ENCODE measurements at places on chromosomes 6 and 20.

DNA sequence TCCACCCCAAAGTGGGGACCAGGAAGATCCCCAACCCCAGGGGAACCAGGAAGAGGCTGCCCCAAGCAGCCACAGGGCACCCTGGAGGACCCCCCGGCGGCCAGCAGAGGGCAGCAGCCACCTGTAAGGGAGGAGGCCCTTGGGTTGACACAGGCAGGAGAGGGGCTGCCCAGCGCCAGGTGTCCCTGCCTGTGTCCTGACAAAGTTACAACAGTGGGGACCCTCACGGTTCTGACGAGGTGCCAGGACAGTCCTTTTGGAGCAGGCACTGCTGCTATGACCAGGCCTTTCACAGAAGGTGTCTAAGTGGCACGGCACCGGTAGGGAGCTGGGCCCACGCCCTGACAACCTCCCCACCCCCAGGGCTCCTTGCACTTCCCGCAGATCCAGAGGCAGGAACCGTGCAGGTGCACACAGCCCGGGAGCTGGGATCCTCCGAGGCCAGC lies 176.7 kb downstream of the BMP7 start:
- DNase-seq, result peak; percentile 25

GRCh38 chr6:118101831-118102345 lies 194.8 kb downstream of the SLC35F1 start:
- DNase-seq, result no peak

DNA sequence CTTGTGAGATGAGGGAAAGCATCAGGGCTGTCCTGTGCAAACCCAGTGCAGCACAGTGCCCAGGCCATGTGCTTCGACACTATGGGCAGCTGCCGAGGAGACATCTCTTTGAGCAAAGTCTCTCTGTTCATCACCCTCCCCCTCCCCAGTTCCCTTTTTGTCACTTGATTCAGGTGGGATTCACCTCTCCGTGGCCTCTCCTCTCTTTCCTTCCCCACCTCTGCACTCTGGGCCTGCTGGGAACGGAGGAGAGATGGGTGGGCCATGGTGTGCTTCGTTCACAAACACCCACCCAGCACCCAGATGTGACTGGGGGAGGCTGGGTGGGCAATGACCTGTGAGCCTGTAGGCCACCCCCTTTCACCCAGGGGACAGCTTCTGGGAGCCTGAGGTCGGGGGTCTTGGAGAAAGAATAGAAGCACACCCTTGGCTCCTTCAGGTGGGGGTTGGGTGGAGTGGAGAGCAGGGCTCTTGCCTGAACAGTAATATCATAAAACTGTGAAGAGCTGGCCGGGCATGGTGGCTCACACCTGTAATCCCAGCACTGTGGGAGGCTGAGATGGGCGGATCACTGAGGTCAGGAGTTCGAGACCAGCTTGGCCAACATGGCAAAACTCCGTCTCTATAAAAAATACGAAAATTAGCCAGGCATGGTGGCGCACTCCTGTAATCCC lies 33.5 kb upstream of the DLGAP4 start:
- no peak for DNase-seq

DNA sequence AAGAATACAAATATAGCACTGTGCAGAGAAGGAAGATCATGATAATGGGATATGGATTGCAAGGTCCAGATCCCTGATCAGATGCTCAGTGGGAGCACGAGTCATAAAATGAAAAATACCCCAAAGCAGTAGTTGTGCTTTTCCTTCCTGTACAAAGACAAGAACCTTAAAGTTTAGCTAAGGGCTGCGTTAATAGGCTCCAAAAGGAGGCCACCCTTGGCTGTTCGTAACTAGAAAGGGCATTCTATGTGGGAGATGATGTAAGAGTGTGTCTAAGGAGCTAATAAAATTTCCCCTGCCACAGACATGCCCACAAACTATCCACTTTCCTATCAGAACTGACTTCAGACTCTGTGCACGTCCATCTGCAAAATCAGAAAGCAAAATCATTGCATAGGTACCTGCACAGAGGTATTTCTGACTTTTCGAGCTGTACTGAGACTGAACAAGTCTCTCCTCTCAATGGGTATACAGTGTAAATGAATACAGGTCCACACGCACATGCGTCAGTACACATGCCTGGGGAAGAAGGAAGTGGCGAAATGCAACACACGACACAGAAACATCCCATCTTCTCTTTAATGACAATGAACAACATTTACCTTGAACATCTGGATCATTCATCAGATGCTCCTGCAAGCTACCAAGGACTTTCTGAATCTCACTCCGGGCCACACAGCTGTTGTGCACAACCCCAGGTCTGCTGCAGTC lies 16.9 kb upstream of the ANKRD60 start:
- DNase-seq, result no peak

- DNase-seq, result no peak
Measured at GRCh38 chr6:90918361-90918760, 331.5 kb upstream of the MAP3K7 start.

- DNase-seq, result no peak
Measured at GRCh38 chr6:85920782-85921181, 278.1 kb upstream of the SYNCRIP start.

DNA sequence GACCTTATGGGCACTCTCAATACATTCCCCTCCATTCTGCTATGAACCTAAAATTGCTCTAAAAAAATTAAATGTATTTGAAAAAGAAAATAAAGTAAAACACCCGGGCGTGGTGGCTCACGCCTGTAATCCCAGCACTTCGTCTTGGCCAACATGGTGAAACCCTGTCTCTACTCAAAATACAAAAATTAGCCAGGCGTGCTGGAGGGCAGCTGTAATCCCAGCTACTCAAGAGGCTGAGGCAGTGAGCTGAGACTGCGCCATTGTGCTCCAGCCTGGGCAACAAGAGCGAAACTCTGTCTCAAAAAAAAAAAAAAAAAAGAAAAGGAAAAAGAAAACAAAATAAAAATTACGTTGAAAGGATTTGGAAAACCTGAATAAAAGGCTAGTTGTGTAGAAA lies 60.5 kb downstream of the CD164 start:
- no peak for DNase-seq

DNA sequence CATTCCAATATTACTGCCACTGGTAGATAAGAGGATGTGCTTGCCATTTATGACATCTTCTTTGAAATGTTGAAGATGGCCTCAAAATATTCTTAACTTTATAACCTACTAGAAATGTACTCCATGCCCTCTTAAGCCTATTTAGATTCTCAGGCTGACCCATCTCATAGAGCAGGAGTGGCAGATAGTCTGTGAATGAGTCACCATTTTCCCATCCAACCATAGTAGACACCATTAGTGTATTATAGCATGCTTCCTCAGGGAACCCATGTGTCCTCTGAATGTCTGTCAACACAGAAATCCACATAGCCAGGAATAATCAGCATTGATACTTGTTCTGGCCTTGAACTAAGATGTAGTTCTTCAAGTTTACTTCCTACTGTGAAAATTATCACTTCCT lies 150.2 kb downstream of the IMPG1 start:
- DNase-seq, result no peak

GRCh38 chr6:131116755-131117360 lies 18.4 kb upstream of the AKAP7 start:
- peak; percentile 9 for DNase-seq

DNA sequence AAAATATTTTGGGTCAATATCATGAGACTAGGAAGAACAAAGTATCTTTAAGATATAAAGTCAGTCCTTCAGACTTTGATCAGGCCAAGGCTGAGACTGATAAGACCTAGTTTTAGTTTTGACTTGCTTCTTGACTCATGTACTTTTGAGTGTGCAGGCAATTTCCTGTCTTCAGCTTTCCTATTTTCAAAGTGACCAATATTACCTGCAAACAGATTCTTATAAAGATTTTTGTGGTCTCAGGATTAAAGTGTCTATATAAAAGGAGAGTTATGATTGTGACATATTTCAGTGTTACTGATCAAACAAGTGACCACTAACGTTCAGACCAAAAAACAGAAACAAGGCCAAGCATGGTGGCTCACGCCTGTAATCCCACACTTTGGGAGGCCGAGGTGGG lies 36.0 kb upstream of the AKIRIN2 start:
- DNase-seq, result no peak

DNA sequence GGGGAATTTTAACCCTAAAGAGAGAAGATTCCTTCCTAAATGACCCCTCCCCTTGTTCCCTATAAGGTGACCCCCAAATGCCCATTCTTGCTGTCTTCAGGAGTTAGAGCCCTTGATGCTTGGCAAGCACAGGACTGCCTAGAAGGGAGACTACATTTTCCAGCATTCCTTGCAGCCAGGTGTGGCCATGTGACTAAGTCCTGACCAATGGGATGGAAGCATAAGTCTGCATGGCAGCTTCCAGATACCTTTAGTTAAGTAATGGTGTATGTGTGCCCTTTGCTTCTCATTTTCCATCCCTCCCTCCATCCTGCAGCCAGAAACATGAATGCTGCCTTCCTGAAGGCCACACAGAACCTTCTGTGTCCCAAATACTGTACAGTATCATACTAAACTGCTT lies 5.5 kb downstream of the BFSP1 start:
- DNase-seq, result no peak
